ENCODE measurements at places on chromosomes 2 and 18. TPM values are rescaled to one million over a fixed set of nuclear protein-coding genes. Genes with fewer than 3 reads are reported as not detected.

Gene ZC3H15
- total RNA-seq = 85.0 TPM

Gene HOXD12
- not detected for total RNA-seq

Gene L3MBTL4
- total RNA-seq = not detected

Gene PLCD4
- total RNA-seq = 0.59 TPM

Gene NTSR2
- total RNA-seq = not detected

Gene APLF
- total RNA-seq = 0.54 TPM

Gene CBLN2
- 0.05 TPM for total RNA-seq

Gene CDH7
- 0.02 TPM for total RNA-seq

Gene SKA1
- 12.0 TPM for total RNA-seq

Gene IL1F10
- total RNA-seq = not detected

Gene LDLRAD4
- 2.8 TPM for total RNA-seq

Gene TMEM247
- not detected for total RNA-seq

Gene VIL1
- 0.17 TPM for total RNA-seq

Gene TNS1
- 10.2 TPM for total RNA-seq

Gene CTNNA2
- 0.35 TPM for total RNA-seq

Gene GBX2
- 3.1 TPM for total RNA-seq

Gene AQP12B
- not detected for total RNA-seq
